ENCODE measurements at places on chromosomes 7 and 10.

DNA sequence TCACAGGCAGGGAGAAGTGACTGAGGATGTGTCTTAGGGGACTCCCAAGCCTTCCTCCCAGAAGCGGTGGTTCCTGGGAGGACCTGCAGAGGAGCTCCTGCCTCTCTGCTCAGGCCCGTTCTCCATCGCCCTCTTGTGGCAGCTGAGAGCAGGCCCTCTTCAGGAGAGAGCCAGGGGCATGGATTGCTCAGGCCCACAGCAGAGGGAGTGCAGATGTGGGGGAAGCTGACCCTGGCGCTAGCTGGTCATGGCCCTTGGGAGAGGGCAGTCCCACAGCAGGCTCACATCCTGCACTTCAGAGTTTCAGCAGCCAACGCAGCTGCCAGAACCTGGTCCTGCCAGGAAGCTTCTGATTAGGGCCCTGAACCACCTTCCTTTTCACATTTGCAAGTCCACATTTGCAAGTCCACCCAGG lies 94.8 kb upstream of the TARP start:
- DNase-seq = peak; percentile 97

GRCh38 chr10:33889371-33889770 lies 554.9 kb upstream of the NRP1 start:
- no peak for DNase-seq

GRCh38 chr7:153640586-153640985 lies 411.6 kb upstream of the DPP6 start:
- DNase-seq = no peak

GRCh38 chr7:155193716-155194115 lies 104.0 kb upstream of the INSIG1 start:
- DNase-seq = no peak

GRCh38 chr10:117533507-117534281 lies 8.9 kb upstream of the EMX2 start:
- DNase-seq = no peak

- no peak for DNase-seq
These were observed 8.3 kb upstream of the HYAL4 start for GRCh38 chr7:123836656-123837055.

GRCh38 chr7:26198133-26198780 lies 2.3 kb downstream of the HNRNPA2B1 start:
- DNase-seq = peak; percentile 57

DNA sequence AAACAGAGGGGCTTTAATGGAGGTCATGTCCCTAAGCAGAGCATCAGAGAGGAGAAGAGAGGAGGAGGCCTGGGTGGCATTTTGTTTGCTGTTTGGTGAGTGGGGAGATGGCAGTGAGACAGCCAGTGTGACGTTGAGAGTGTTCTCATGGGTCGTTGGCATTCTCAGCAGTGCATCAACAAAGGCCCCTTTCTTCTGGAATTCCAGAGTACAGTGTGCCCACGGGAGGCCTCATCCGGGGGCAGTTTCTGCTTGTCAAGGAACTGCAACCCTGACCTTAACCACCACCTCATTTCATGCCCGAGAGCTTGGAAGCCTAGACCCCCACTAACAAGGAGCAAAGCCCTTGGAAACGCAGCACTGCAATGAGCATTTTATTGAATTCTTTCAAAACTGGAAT lies 92.9 kb downstream of the CELF2 start:
- DNase-seq = no peak

GRCh38 chr7:6475433-6476186 lies 27.9 kb upstream of the DAGLB start:
- DNase-seq = no peak

DNA sequence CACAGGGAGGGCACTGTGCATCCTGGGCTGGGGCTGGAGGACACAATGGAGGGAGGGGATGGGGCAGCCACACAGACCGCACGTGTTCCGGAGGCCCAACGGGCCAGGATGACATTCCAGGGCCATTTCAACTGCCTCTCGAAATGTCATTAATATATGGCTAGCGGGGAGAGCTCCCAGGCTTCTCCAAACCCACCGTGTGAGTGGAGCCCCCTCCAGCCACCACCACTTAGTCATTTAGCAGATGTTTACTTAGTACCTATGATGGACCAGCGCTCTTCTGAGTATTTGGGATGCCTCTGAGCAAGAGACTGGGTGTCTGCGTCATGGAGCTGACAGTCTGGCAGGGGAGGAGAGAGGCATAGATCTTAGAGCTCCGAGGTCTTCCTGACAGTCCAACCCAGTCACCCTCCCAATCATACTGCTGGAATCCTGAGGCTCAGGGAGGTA lies 107.3 kb downstream of the ZMIZ1 start:
- DNase-seq = no peak

- no peak for DNase-seq
These were observed 13.8 kb upstream of the FKBP9 start for GRCh38 chr7:32943252-32944030.

GRCh38 chr7:7330997-7331396 lies 148.7 kb downstream of the C1GALT1 start:
- no peak for DNase-seq

GRCh38 chr10:15325243-15325943 lies 45.7 kb downstream of the FAM171A1 start:
- peak; percentile 8 for DNase-seq

DNA sequence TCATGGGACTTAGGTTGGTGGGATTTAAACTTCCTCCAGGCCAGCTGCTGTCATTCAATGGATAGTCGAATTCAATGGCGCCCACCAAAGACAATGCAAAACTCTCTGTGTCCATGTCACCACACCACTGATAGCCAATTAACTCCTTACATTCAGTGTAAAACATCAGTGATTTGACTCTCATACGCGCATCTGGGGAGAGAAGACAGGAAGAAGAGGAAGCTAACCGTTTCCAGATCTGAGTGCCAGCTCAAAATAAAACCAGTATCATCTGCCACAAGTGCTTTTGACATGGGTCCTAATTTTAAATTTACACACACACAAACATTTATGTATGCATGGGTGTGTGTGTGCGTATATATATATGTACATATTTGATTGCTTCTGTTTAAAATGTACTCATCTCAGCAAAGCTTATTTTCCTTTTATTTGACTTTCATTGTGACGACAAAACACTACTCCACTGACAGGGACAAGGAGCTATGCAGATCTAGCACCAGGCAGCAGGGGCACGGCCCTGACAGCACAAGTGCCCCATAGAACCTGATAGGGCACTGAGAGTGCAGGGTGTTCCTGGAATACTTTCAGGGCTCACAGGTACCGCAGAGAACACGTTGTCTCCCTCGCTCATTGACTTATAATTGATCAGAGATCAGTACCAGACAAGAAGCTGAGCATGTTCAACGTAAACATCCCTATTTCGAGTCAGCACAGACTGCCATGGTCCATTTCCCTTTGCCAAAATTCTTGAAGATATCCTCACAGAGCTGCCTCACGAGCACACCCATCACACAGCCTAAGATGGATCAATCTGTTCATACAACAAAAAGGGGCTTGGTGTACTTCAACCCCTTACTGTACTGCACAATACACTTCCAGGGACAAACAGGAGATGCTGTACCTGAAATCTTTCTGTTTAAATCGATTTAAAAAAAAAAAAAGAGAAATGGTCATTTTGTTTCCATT lies 176.1 kb downstream of the COBL start:
- DNase-seq = no peak

DNA sequence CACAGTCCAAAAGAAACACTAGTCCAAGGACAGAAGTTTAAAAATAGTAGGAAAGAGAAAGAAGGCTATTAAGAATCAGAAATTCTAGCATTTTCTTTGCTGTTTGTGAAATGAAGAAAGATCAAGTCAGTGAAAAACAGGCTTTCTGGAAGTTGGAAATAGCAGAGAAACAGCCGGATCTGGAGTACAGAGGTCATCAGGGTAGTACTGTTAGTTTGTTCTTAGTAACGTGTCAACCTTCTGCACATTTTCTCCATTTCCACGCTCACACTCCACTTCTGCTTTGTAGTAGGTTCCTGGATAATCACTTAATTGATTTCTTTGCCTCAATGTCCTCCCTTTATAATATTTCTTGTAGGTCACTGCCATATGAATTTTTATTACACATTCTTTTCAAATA lies 322.6 kb downstream of the PCLO start:
- no peak for DNase-seq

- DNase-seq = no peak
These were observed 4.2 kb downstream of the NRBF2 start for GRCh38 chr10:63137306-63137705.

DNA sequence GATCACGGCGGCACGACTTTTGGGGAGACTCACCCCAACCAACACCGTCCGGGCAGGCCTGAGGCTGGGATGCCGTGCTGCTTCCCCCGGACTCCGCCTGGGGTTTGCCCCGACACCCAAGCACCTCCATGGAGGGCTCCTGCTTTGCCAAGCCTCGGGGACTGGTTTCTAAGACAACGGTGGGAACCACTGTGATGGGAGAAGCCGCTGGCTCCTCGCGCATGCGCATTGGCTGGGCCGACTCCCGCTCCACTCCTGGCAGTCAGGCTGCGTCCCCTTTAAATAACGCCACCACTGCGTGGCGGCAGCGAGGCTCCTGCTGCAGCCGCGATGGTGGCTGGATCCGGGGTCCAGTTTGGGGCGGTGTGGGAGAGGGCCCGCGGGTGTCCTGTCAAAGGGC lies 201.0 kb downstream of the ZNF716 start:
- DNase-seq = no peak

DNA sequence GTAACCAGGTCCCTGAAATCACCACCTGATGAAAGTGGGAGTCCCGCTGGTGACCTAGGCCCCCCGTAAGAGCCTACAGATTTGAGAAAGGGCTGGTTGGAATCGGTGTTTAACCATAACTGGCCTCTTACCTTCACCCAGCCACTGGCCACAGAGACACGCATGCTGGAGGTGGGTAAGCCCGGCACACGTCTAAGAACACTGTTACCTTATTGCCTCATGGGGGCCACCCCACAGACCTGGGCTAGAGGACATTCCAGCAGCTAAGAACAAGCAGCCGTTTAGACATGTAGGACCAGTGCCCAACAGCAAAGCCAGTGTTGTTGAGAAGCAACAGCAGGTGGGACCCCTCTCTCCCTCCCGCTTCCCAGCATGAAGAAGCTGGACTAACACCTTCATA lies 2.5 kb upstream of the GDF2 start:
- no peak for DNase-seq

DNA sequence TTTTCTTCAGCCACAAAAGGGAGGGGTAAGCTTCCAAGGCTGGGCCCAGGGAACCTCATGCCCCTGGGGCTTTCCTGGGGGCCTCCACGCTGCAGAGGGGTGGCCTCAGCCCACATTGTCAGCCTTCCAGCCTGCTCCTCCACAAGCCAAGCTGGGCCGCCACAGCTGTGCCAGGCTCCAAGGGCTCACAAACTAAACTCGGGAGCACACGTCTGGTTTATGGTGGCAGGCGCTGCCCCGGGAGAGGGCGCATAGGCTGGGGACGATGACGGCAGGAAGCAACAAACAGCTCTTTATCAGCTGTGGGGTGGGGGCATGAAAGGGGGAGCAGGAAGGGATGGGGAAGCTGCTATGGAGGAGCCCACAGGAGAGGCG lies 6.3 kb upstream of the CDH23 start:
- no peak for DNase-seq

GRCh38 chr7:42914421-42915045 lies 2.7 kb upstream of the C7orf25 start:
- no peak for DNase-seq

DNA sequence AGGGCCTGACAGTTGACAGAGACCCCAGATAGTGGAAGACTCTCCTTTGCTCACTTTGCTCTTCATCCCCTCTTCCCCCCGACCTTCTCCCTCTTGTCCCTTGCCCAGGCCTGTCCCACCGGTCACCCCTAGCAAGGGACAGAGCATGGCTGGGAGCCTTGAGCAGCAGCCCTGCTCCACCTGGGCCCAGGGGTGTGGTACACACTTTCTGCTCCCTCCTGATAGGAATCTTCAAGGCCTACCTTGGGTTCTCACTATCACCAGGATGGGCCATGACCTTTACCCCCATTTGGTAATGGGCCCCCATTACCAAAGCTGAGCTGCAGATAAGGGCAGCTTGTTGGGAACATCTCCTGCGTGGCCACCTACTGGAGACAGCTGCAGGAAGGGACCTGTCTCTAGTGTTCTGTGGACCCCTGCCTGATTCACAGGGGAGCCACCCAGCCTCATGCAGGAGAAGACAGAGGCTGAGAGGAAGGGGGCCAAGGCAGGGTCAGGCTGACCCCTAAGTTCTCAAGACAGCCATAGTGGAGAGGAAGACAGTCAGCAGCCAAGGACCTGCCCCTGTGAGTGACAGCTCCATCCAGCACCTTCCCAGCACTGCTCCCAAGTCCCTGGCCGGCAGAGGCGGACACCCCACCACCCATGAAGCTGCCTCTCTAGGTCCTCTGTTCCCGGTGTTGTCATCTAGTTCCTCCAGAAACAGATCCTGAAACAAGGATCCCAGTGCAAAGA lies 913 bp upstream of the NPC1L1 start:
- no peak for DNase-seq

DNA sequence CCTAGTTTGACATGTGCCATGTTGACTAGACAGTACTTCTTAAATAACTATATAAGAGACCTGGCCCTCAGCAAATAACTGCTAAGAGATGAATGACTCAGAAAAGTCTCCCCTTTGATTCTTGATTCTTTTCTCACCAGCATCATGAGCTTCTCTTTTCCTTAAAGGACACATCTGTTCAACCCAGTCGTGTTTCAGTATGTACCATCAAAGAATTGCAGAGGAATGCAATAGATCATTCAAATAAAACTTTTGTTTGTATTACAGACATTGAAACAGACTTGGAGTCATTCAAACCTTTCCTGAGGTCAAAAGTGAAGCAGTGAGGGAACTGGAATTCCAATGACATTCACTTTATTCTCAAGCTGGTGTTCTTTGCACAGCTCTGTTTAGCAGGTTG lies 598.3 kb upstream of the GHITM start:
- DNase-seq = no peak

DNA sequence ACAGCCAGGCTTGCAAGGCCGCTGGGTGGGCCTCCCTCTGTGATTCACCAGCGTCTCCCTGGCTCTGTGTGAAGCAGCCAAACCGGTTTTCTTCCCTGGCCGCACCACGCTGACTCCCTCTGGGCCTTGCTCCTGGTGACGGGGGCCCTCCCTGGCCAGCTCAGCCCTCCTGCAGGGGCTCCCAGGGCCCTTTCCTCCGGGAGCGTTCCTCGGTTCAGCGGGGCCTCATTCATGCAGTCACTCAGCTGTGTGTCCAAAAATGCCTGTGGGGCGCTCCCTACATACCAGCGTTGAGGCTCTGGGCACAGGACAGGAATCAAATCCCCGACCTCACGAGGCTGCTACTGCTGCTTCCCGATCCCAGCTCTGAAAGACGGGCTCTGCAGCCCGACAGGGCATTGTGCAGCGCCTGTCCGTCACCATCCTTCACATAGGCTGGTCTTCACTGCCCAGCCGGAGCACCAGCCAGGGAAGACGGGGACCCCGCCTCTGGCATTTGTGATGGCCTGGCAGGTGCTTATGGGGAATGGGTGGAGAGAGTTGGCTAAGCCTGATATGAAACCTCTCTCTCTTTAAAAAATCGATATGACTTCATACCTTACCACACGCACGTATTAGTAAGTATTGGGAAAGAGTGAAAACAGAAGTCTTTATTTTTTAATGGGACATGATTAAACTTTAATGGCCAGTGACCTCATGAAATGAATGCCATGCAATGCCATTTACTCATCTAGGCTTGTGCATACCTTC lies 110.0 kb upstream of the SHH start:
- DNase-seq = no peak

Data from Kasumi-1 (cell line).